ENCODE measurements at places on chromosomes 6 and 20.

DNA sequence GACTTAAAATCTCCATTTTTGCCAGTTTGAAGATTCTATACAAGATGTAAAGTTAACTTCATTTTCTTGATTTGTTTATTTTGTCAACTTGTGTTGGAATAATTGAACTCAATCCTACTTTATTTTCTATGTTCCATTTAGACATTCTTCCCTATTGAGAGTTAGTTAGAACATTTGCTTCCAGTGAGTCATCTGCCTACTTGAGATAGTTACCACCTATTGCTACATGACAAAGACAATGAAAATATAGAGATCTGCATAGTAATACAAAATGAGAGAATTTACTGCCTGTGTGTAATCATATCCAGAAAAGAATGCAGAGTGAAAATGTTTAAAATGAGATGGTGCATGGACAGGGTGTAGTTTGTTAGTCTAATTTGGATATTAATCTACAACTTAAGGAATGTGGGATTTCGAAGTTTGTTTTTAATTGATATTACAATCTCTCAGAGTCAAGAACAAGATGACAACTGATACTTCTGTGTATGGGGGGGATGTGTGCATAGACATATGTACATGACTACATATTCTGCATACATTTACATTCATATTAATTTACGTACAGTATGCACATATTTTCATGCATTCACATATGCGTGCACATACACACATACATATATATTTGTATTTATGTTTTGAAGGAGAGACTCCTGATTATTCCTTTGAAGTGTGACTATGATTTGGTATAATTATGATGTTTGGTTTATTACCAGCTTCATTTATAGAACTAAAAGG lies 420.1 kb downstream of the NKAIN2 start:
- no peak for DNase-seq

- no peak for DNase-seq
Observed at GRCh38 chr6:83062225-83062624, 3.4 kb downstream of the UBE3D start.

- no peak for DNase-seq
Observed at GRCh38 chr6:39850736-39851297, 58.6 kb downstream of the DAAM2 start.

- DNase-seq = no peak
Observed at GRCh38 chr6:162058281-162058875, 669.2 kb downstream of the PRKN start.

DNA sequence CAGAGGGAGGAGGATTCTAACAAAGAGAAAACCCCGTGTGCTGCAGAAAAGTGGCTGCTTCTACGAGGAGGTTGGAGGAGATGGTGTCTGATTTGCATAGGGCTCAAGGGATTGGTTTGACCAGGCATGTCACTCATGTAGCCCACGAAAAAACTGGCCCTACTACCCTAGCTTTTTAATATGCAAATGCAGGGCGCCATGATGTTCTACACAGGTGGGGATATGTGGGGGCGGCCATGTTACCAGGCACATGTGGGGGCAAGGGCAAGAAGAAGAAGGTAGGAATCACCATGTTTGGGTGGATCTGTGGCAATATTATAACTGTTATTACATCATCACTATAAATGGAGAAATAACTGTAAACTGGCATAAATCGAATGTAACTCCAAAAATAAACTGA lies 9.9 kb downstream of the KIAA1755 start:
- no peak for DNase-seq

DNA sequence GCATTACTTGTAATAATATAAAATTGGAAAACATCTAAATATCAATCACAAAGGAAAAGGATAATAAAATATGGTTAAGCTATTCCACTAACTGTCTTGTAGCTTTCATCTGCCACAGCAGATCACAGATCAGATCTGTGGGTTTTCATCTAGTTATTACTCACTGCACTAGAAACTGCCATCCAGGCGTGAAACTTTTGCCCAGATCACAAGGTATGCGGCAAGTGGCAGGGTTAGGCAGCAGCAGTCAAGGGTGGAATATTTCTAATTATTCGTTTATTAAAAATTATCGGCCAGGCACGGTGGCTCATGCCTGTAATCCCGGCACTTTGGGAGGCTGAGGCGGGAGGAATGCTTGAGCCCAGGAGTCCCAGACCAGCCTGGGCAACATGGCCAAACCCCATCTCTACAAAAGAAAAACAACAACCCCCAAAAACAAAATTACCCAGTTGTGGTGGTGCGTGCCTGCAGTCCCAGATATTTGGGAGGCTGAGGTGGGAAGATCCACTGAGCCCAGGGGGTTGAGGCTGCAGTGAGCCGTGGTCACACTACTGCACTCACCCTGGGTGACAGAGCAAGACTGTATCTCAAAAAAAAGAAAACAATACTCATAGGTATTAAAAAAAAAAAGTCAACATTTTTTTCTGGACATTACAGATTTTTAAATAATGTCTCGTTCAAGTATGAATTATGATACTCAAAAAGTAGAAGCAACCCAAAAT lies 32.1 kb downstream of the BEND3 start:
- no peak for DNase-seq

DNA sequence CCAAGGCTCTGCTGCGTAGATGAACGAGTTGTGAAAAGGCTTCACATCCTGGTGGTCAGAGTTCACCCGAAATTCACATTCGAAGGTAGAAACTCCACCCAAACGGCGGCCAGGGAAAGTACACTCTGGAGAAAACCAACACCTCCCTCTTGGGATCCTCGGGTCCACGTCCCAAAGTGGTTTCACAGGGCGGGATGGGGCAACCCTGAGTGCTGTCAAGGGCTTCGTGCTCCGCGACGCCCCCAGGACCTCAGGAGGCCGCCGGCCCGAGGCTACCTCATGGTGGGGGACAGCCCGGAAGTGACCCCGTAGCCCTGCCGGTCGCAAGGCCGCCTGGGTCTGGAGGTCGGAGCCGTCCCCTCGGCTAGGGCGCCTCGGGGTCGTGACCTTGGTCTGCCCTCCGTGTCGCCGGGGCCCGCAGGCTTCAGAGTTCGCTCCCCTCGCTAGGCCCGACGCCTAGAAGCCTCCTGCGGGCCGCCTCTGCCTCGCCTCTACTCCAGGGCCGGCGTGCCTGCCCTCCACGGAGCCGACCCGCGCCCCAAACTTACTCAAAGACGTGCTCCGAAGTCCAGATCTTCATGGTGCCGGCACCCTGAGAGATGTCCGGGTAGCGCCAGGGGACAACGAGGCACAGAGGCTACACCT lies at the start of gene PRELID3B:
Gene PRELID3B, minus strand, starts transcription at position 636 of the 645 bp plus-strand sequence. Its CDS starts 56 bp downstream, at position 580.
- no peak for DNase-seq

GRCh38 chr6:56757588-56757984 lies 114.9 kb upstream of the DST start:
- no peak for DNase-seq

GRCh38 chr6:25511376-25511775 lies 140.6 kb upstream of the SCGN start:
- DNase-seq = no peak

DNA sequence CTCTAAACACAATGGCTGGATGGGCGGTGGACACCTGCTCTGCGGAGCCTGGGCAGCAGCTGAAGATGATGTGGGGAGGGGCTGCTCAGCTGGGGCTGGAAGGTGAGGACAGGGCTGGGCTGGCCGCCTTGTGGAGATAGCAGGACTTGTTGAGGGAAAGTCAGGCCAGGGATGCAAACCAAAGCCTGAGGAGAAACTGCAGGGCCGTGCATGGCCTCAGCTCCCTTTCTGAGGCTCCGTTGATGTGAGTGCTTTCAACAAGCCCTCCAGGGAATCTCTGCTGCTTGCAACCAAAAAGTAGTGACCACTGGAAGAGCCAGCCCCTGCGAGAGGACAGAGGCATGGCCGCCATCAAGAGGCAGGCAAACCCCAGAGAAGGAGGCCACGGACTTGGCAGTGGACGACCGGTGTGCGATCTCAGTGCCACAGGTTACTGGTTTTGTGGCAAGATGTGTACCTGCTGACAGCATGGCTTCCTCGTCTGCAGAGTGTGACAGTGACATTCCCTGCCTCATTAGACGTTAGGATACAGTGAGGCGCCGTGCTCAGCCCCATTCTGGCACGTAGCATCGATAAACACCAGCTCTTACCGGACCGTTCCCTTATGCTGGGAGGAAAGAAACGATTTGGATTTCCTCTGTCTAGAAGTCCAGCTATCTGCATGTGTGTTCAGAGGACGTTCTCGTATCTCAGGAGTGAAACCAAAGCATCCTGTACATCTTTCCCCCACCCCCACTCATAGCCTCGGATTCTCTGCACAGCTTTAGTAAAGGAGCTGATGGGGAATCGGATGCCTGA lies 37.9 kb downstream of the ERMARD start:
- no peak for DNase-seq

DNA sequence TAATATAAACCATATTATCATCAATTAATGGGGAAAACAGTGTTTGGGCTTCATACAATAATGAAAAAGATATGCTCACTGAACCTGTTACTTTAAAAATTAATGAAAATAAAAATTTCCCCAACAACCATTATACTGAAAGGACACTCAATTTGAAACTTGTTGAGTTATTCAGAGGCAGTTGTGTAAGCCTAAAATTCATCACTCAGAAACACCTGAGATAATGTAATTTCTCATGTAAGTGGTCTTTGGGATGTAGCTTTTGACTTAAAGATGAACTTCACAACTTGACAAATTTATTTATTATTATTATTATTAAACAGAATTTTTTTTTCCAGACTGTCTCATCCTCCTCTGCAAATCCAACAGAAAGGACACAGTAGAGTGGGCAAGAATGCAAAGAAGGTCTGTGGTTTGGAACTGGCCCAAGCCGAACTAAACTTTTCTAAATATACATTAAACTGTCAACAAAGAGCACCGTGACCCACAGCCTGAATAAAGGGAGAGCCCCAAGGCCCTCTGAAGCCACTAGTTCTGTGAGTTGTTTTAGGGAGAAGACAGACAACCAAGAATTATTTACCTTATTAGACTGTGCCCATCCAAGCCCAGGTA lies 32.2 kb upstream of the HEY2 start:
- no peak for DNase-seq

GRCh38 chr6:109235481-109236038 lies 140.3 kb downstream of the CEP57L1 start:
- DNase-seq = no peak

DNA sequence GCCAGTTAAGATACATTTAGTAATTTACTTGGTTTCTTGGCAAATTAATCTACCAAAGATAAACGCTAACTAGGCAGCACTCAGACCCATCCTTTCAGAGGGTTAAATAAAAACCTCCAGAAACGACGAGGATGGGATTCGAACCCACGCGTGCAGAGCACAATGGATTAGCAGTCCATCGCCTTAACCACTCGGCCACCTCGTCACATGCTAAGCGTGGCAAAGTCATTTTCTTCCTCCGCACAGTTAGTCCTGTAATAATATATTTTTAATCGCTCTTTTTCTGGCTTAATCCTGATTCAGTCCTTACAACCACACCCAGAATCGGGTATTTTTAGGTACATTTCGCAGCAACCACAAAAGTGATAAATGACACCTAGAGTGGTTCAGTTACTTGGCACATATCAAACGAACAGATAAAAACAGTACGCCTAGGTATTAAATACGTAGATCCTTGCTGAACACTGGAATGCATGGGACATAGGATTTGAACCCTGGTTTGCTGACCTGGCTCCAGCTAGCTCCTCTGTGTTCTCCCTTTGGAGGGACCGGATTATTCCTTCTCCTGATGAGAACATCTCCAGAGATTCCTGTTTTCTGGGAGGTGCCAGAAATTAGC lies 71.6 kb downstream of the GPX5 start:
- no peak for DNase-seq

Data from activated CD4-positive, alpha-beta T cell treated with anti-CD3 and anti-CD28 coated beads, Interleukin-2, amount 50 U/mL, for 4 hours (primary cell).